ENCODE measurements at places on chromosomes 12 and 14. TPM values are rescaled to one million over a fixed set of nuclear protein-coding genes. Genes with fewer than 3 reads are reported as not detected.

CHGA gene
- 59.1 TPM for total RNA-seq

TNS2 gene
- total RNA-seq, result 16.1 TPM

PIK3C2G gene
- under 0.01 TPM for total RNA-seq

HOXC6 gene
- total RNA-seq, result not detected

TUNAR gene
- total RNA-seq, result 47.3 TPM

SLC10A1 gene
- total RNA-seq, result not detected

HNRNPA1 gene
- 651 TPM for total RNA-seq
